HT1080 (cell line): ENCODE measurements at places on chromosomes 4 and X. TPM values are rescaled to one million over a fixed set of nuclear protein-coding genes. Genes with fewer than 3 reads are reported as not detected.

DNA sequence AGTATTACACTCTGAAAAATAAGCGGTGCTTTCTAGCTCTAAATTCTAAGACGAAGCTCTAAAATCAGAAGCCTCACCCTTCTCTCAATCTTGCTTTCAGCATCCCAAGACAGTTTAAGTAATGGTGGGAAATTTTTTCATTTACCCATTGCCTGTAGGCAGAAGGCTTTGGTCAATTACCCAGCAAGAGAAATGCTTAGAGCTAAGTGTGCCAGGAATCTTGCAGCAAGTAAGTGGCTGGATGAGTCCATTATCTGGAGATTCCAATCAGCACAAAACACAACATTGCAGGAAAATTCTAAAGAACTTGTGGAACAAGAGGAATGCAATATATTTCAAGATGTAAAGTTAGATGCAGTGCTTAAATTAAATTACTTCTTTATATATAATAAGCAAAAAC lies 28.4 kb downstream of the USP26 start:
- DNase-seq = no peak

GRCh38 chrX:53251307-53251706 lies 26.3 kb upstream of the KDM5C start:
- no peak for DNase-seq

DNA sequence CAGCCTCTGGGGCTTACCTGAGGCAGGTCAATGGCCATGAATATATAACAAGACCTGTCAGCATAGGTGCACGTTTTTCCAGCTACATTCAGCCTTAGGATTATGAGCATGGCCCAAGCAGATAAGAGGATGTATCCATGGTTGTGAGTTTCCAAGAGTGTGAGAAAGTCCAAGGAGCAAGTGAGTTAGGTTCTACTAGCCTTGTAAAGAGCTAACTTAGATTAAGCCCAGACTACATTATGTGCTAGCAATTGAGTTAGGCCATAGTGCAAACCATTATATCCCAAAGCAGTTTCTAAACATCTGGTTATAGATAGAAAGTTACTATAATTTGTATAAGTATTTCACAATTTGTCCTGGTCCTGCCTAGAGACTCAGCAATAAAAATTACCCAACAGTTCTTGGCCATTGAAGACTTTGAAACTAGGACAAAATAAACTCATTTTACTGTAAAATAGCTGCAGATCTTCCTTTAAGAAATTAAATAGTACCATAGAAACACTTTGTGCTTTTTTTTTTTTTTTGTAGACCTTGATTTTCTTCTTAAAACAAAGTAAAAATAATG lies 312.0 kb downstream of the CAMK2D start:
- no peak for DNase-seq

- DNase-seq = no peak
Observed at GRCh38 chr4:24639714-24640113, 55.4 kb upstream of the DHX15 start.

DNA sequence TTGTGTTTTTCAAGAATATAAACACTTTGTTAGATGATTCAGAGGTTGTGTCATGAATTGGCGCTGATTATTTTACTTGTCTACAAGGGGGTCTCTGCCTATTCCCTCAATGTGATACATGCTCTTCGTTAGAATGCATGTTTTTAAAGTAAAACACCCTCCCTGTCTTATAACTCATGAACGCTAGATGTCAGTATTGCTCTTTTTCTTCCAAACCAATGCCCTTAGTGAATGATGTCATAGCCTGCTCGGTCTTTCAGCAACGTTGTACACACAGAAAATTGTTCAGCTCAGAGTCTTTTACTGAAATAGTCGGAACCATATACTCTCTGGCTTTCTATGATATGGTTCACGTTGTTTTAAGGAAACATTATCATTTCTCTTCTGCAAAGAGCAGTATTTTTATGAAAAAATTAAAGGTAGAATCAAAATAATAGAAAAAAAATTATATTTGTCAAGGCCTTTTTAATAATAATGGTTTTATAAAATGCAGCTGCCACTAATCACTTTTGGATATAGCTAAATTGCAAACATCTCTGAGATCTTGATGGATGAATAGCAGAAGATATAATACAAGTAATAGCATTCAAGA lies 292.9 kb downstream of the TLL1 start:
- peak; percentile 68 for DNase-seq

GRCh38 chr4:150336676-150337412 lies 245.1 kb upstream of the MAB21L2 start:
- DNase-seq = no peak

DNA sequence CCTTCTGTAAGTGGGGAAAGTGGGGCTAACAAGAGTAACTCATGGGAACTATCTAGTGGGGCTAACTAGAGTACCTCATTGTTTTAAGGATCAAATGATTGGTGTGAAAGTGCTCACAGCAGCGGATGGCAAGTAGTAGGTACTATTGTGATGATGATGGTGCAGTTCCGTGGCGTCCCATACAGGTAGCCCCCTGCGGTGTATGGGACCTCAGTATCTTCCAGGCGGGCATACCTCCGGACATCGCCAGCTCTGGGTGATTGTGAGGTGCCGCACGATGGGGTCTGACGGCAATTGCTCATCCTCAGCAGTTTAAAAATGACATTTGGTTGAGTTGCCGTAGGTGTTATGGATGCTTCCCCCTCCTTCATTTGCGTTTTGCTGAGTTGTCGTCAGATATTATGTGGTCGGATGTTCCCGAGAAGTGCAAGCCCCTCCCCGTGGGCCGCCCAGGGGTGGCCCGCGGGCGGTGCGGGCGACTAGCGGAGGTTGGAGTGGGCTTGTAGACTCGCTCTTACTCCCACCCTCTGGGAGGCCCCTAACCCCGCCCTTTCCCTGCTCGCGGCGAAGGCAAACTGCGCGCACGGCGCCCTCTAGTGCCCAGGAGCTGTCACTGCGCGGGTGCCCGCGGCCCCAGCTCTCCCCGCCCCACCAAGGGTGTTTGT lies 18.3 kb upstream of the GPR101 start:
- DNase-seq = peak; percentile 55

GRCh38 chr4:47664051-47664826 lies 173.6 kb downstream of the CORIN start:
- DNase-seq = no peak

GRCh38 chr4:71732706-71733105 lies 51.2 kb downstream of the GC start:
- no peak for DNase-seq

DNA sequence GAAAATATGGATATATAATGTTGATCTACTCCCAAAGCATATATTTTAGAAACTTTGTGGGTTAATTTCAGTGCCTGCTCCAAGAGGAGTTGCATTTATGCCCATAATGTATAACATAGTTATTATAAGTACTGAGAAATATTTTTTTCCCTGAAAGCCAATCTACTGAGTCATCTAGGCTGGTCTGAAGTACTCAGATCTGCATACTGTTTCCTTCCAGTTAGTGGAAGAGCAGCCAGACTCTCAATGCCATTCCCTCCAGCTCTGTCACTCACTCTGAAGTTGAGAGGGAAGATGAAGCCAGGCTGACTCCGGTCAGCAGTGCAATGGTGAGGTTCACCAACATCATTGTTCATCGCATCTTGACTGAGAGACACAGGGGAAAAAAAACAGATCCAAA lies 505.1 kb downstream of the PPARGC1A start:
- DNase-seq = peak; percentile 66

GRCh38 chr4:185589067-185589836 lies 53.9 kb upstream of the PDLIM3 start:
- DNase-seq = peak; percentile 88

DNA sequence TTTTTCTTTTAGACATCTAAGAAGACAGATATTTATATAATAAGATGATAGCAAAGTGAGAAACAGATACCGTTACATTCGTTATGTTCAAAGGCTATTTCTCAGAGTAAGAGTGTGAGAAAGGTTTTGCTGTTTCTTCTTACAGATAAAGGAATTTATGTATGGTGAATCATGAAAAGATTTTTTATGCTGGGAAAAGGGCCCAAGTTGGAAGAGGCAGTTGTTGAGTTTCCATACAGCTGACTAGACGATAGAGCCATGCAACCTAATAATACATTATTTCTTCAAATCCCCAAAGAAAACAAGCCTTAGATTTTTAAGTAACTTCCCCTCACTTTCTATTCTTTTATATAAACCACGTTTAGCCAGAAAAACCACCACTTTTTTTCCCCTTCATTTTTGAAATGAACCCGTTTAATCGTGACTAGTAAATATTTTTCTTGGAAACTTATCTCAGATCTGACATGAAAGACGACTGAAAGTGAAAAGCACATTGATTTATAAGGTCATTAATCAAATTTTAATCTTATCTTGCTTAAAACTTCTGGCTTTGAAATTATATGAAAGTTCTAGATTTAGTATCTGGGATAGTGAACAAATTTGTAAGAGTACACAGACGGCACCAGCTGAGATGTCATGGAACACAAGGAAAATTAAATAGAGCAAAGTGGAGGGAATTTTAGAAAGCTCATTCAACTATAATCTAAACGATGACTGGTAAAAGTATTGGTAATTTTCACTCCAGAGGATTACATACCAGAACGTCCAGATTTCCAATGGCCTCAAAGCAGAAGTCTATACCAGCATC lies 10.9 kb downstream of the ADH6 start:
- DNase-seq = no peak

DNA sequence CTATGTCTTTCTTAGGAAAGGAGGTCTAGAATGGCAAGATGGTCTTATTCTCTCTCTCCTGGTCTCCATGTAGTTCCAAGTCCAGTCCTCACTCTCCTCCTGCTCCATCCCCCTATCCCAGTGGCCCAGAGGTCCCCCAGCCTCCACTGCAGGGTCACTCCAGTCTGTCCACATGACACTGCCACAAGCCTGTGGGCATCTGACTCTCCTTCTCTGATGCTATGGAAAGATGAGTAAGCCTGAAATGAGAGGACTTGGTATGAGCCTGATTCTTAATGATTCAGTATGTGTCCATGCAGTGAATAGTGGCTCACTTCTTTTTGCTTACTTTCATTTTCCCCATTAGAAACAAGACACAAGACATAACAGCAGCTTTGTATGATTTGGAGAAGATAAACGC lies 516.8 kb upstream of the ADGRL3 start:
- peak; percentile 76 for DNase-seq

S100G gene
- not detected in 2 replicates for total RNA-seq

ADH1A gene
- not detected in 2 replicates for total RNA-seq

ADRA2C gene
- 0.10 and 0.58 TPM in 2 replicates for total RNA-seq

DKK2 gene
- 0.08 and 0.67 TPM in 2 replicates for total RNA-seq

GPR173 gene
- 3.3 and 3.4 TPM in 2 replicates for total RNA-seq

CDS1 gene
- total RNA-seq = 1.5 TPM in 2 replicates

VCX3B gene
- 1.2 and 3.8 TPM in 2 replicates for total RNA-seq

PABPC1L2B gene
- total RNA-seq = not detected in 2 replicates

ARMCX4 gene
- 0.98 and 1.2 TPM in 2 replicates for total RNA-seq

PNPLA4 gene
- total RNA-seq = 21.0 and 31.0 TPM in 2 replicates

DCAF8L2 gene
- not detected in 2 replicates for total RNA-seq
